ENCODE measurements at places on chromosomes 11 and 22. TPM values are rescaled to one million over a fixed set of nuclear protein-coding genes. Genes with fewer than 3 reads are reported as not detected.

Gene PKNOX2
- total RNA-seq = 0.83 TPM

Gene PPFIBP2
- 15.2 TPM for total RNA-seq

Gene JAML
- 0.12 TPM for total RNA-seq

DNA sequence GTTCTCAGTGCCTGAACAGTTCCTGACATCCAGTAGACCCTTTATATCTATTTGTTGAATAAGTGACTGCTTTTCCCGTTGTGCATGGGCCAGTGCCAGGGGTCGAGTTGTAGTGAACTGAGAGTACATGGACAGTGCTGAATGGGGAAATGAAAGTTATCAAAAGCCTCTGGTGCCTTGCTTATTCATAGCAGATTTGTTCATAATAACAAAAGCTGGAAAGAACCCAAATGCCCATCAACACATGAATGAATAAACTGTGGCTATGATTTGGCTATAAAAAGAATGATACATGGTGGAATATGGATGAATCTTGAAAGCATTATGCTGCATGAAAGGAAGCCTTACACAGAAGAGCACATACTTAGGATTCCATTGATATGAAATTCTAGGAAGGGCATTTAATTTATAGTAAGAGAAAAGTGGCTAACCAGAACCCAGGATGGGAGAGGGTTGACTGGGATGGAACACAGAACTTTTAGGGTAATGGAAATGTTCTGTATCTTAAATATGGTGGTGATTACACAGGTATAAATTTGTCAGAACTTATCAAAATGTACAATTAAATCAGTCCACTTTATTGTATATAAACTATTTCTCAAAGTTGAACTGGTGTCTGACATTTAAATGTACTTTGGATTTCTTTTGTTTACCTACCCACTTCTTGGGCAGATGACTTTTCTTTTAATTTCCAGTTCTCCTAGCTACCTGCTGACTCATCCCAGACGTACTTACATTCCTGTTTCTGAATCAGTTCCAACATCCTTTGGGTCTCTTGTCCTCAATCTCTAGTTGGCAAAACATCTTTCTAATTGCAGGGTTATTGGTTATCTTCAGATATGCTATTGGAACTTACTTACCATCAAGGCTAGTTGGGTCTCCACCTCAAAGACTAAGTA, 42.8 kb downstream of the PACS1 start:
- no peak for DNase-seq

DNA sequence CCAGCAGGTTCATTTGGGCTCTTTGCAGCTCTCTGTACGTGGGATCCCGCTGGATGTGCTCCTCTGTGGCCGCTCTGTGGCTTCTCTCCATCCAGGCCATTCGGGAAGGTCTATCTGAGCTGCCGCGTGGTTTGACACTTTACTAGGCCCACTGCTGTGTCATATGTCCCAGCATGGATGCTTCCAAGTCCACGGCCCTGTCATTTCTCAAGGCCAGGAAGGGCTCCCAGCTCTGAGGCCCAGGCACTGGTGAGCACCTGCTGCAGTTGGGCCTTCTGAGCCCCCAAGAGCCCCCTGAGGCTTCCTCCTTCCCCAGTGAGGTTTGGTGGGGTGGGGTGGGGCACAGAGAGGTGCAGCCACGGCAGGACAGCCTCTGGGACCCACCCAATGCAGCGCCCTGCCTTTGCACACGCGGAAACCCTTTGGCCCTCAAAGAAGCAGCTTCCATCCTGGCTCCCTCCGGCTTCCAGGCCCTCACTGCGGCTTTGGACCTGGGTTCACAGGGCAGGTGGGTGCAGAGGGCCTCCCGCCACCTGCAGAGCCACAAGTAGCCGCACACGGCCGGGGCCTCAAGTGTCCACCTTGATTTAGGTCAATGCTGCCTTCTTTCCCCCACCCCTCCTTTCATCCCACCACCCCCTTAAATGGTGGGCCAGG, 44.5 kb upstream of the FGF3 start:
- no peak for DNase-seq

- DNase-seq = no peak
Observed at GRCh38 chr22:22485524-22485923, 23.0 kb downstream of the ZNF280B start.

Gene POU2AF1
- not detected for total RNA-seq

DNA sequence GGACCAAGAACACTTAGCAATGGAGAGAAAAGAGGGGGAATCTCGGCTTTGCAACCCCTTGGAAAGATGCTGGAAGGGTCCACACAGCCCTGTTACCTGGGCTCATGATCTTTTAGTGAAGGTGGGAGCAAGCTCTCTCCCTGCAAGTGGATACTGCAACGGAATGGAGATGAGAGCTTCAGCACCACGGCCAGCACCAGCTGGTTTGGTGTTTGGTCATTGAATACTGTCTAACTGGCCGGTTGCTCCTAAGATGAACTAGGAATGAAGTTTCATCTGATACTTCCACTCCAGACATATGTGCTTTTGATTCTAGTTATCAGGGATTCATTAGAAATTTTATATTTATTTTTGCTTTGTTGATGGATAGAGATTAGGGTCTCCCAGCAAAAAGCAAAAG, 16.3 kb downstream of the HTR3A start:
- DNase-seq = peak; percentile 87

DNA sequence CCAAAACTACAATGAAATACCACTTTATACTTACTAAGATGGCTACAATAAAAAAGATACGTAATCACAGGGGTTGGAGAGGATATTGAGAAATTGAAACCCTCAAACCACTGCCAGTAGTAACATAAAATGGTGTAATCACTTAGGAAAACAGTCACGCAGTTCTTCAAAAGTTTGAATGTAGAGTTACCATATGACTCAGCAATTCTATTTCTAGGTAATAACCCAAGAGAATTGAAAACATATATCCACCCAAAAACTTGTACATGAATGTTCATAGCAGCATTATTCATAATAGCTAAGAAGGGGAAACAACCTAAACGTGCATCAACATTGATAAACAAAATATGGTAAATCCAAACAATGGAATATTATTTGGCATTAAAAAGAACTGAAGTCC, 24.4 kb upstream of the PSMA1 start:
- DNase-seq = no peak

GRCh38 chr11:35683728-35684339, 21.3 kb downstream of the TRIM44 start:
- DNase-seq = no peak

DNA sequence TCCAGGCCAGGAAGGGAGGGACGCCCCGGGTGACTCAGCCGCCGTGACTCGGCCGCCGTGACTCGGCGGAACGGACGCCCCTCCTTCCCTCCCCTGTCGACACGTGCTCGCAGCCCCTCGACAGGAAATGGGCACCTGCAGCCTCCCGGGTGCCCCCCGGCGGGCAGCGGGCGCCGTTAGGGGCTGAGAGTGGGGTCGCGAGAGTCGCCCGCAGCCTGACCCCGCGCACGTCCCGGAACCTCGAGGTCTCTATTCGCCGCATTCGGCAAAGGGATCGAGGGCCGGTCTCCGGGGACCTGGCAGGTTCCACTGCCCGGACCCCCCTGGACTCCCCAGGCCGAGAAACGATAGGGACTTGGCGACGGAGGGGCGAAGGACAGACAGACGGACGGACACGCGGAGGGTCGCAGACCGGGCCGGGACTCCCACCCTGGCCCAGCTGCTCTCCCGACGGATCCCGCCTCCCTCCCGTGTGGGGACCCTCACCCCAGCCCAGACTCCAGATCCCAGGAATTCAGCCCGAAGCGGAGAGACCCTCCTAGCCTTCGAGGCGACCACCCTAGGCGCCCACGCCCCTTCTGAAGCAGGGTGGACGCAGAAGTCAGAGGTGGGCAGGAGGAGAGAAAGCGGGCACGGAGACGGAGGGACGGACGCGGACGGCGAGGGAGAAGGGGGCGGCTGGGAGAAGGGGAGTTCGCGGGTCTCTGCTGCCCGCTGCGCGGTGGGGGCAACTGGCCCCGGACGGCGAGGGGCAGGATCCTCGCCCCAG, 648 bp downstream of the FOSL1 start:
- DNase-seq = peak; percentile 67

DNA sequence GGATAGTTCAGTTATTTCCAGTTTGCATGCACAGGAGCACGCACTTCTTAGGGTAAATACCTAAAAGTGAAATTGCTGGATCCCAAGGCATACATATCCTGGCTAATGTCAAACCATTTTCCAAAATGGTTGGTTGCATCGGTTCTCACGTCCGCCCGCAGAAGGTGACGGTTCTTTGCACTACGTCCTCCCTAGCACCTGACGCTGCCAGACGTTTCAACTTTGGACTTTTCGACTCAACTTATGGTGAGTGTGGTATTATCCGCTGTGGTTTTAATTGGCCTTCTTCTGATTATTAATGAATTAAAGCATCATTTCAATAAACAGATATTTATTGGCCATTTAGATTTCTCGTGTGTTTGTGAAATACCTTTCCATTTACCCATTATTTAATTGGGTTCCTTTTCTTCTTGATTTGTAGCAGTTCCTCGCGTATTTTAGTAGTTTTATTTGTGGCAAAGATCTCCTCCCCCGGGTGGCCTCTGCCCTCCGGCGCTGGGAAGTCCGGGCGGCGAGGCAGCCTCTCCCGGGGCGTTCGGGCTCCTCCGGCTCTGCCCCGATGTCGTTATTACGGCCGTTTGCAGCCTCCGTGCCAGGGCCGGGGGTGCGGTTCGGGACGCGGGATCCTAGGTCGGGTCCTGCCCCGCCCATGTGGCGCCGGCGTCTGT, at the start of gene JHY:
TSS of gene JHY (plus strand) at position 571 of the 668 bp plus-strand sequence. CDS start 3,091 bp downstream, outside the sequence.
- DNase-seq = peak; percentile 78

DNA sequence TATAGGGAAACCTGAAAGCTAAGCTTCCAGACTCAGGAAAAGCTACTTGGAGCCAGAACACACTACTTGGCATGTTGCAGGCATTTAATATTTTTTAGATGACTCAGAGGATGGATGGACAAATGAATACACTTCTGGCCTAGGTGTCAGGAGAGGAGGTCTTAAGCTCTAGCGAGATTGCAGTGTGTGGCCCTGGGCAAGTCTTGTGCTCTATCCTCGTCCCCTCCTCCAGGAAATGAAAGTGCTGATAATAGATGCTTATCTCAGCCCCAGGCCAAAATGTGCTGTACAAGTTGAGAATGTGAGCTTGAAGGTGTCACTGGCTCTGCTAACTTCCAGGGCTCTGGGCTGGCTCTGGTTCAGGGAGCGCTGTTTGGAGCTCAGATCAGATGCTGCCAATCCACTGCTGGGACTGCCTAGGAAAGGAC, 136.3 kb downstream of the PKNOX2 start:
- DNase-seq = no peak

GRCh38 chr22:22894740-22895731, 7.4 kb downstream of the IGLL5 start:
- DNase-seq = no peak

Gene KIRREL3
- 0.08 TPM for total RNA-seq

Gene TSSK2
- total RNA-seq = not detected

Data from GM23338 (cell line).